Occipital lobe (tissue), 3 donors: ENCODE measurements at places on chromosomes 11 and 22. TPM values are rescaled to one million over a fixed set of nuclear protein-coding genes. Genes with fewer than 3 reads are reported as not detected.

MS4A15 gene
- not detected for total RNA-seq

DNA sequence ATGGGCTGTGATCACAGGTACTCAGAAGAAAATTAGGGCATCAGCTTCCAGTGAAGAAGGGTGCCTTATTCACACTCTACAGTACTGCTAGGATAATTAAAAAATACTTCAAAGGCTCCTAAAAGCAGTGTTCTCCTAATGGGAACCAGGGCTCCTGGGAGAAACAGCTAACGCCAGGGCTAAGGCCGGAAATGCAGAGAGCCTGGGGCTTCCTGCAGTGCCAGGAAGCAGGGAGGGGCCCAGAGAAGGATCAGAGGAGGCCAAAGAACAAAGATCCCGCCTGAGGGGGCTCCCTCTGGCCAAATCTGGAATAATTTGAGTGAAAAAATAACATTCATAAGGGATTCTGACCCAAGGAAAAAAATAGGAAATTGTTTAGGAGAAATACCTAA, 27.5 kb downstream of the TOLLIP start:
- no peak for DNase-seq

GRCh38 chr11:16986434-16987204, 27.6 kb downstream of the PLEKHA7 start:
- DNase-seq = no peak

GLB1L2 gene
- 1.1 TPM for total RNA-seq

DNA sequence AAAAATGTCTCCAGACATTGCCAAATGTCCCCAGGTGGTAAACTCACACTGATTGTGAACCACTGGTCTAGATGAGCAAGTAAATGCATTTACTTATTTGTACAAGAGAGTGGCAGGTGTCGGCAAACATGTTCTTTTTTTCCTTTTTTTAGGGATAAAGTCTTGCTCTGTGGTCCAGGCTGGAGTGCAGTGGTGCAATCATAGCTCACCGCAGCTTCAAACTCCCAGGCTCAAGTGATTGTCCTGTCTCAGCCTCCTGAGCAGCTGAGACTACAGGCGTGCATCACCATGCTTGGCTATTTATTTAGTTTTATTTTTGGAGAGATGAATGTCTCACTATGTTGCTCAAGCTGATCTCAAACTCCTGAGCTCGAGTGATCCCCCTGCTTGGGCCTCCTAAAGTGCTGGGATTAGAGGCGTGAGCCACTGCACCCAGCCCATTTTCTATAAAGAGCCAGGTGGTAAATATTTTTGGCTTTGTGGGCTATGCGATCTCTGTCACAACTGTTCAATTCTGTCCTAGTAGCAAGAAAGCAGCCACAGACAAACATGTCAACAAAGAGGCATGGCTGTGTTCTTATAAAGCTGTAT, 1.4 kb downstream of the VPREB1 start:
- DNase-seq = no peak

SNX19 gene
- 46.5 TPM for total RNA-seq

DDI1 gene
- total RNA-seq = not detected

NECTIN1 gene
- total RNA-seq = 17.5 TPM

- DNase-seq = no peak
These were observed 39.6 kb downstream of the NAT10 start for GRCh38 chr11:34145073-34145472.

PRG2 gene
- total RNA-seq = not detected

DNA sequence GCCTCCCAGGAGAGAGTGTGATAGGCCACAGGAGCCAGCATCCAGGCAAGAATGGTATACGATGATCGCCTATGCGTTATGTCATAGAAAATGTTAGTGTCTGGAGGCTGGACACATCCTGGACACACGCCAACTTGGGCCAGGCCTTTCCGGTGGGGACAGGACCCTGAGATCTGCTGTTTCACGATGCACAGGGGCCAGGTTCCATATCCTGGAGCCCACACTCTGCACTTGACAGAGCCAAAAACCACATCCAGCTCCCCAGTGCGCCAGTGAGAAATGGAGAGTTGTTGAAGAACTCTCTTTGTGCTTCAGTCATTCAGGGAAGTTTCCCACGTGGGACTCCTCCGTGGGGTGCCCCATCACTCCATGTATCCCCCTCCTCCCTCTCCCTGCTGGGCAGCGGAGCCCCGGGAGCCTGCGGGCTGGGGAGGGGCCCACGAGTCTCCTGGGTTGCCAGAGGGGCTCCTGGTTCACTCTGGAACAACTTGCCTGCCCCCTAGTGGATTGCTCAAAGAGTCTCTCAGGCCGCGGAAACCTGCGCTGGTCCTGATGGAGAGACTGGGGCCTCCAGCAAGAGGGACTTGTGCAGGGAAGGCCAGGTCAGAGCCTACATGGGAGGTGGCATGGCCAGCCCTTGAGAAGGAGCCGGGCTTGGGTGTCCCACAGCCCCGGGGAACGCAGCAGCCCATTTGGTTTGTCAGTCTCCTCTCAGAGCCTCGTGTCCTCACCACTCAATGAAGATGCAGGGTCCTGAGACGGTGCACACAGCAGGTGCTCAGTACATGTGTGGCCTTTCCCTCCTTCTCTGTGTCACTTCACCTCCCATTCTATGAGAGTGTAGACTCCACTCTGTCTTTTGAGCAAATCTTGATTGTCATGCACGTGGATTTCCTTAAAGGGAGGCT, 10.2 kb upstream of the LRRC32 start:
- DNase-seq = peak; percentile 19

GRCh38 chr11:72723508-72723907, 28.7 kb downstream of the ARAP1 start:
- DNase-seq = no peak

- DNase-seq = no peak
These were observed 18.1 kb upstream of the KLHL35 start for GRCh38 chr11:75450826-75451821.

DNA sequence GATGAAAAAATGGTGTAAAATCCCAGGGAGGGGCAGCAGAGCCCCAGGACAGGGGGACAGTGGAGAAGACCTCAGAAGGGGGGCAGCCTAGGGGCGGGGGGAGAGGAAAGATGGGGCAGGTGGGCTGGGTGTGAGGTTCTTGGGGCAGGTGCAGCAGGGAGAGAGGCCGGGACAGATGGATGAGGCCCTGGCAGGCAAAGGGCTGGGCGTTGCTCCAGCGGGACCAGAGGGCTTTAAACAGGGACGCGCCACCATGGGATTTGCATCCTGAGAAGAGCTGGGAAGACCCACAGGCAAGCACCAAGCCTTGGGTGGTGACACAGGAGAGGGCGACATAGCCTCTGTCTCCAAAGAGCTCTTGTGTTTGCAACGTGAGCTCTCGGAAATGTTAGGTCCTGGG, 1342.8 kb downstream of the TBC1D22A start:
- DNase-seq = no peak

GRCh38 chr22:46269564-46269963, 1.8 kb downstream of the TTC38 start:
- DNase-seq = no peak

DNA sequence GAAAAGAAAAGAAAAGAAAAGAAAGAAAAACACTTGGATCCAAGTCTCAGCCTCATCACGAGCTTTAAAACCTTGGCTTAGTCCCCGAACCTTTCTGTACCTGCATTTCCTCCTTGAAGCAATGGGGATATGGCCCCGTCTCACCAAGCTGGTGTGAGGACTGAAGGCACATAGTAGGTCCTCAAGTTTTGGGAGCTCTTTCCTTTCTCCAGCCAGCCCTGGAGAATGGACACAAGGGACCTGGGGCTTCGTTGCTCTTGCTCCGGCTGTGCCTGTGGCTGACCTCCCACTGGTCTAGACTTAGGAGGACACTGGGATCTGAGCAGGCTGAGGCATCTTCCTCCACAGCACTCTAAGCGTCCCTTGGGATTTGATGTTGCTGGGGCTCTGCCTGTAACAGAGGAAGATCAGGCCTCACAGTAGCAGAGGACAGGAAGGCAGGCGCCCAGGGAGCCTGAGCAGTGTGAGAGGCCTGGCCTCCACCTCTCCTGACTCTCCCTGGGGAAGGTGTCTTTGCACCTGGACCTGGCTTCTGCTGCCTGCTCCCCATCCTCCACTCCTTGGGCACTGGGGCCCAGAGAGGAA, 32.8 kb downstream of the KCNC1 start:
- no peak for DNase-seq

GRCh38 chr11:70799386-70799785, 401.1 kb downstream of the CTTN start:
- DNase-seq = no peak

LMNTD2 gene
- 0.16 TPM for total RNA-seq

- no peak for DNase-seq
These were observed 359.2 kb downstream of the BUD13 start for GRCh38 chr11:116413301-116414242.
